ENCODE measurements at places on chromosomes 4 and X.

- peak; percentile 42 for DNase-seq
These were observed 441.9 kb downstream of the INPP4B start for GRCh38 chr4:142404191-142404611.

DNA sequence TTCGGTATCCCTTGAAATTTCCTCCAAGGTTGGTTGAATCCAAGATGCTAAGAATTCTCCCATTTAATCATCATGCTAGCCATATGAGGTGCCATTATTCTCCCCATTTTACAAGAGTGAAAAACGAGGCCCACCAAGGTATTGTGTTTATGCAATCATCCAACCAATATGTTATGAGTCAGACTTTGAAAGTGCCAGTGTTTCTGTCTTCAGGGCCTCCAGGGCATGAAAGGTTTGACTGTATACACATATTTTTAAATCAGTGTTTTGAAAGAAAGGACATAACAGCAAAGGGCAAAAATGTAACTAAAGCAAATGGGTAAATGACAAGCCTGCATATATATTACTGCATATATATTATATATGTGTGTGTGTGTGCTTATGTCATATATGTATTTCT, 541.2 kb upstream of the SMIM31 start:
- DNase-seq, result no peak

GRCh38 chrX:47093860-47094259, 15.6 kb downstream of the RGN start:
- DNase-seq, result no peak

- DNase-seq, result no peak
These were observed 27.6 kb downstream of the INTU start for GRCh38 chr4:127660284-127660885.

GRCh38 chr4:10005632-10006031, 15.7 kb downstream of the SLC2A9 start:
- no peak for DNase-seq

GRCh38 chrX:18931972-18932371, 51.9 kb downstream of the PHKA2 start:
- DNase-seq, result no peak

- DNase-seq, result no peak
These were observed 109.3 kb downstream of the ASB9 start for GRCh38 chrX:15160558-15161095.

DNA sequence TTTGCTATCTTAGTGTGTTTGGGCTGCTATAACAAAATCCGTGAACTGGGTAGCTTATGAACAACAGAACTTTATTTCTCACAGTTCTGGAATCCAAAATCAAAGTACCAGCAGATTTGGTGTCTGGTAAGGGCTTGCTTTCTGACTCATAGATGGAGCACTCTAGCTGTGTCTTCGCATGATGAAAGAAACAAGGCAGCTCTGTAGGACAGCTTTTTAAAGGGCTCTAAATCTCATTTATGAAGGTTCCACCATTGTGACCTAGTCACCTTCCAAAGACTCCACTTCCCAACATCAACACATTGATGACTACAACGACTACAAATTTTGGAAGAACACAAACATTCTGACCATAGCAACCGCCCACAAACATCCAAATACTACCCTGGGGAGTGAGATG, 158.6 kb upstream of the LCORL start:
- no peak for DNase-seq

- no peak for DNase-seq
These were observed 33.1 kb downstream of the STPG2 start for GRCh38 chr4:98110214-98110613.

GRCh38 chr4:181761156-181761555, 482.0 kb upstream of the TENM3 start:
- no peak for DNase-seq

DNA sequence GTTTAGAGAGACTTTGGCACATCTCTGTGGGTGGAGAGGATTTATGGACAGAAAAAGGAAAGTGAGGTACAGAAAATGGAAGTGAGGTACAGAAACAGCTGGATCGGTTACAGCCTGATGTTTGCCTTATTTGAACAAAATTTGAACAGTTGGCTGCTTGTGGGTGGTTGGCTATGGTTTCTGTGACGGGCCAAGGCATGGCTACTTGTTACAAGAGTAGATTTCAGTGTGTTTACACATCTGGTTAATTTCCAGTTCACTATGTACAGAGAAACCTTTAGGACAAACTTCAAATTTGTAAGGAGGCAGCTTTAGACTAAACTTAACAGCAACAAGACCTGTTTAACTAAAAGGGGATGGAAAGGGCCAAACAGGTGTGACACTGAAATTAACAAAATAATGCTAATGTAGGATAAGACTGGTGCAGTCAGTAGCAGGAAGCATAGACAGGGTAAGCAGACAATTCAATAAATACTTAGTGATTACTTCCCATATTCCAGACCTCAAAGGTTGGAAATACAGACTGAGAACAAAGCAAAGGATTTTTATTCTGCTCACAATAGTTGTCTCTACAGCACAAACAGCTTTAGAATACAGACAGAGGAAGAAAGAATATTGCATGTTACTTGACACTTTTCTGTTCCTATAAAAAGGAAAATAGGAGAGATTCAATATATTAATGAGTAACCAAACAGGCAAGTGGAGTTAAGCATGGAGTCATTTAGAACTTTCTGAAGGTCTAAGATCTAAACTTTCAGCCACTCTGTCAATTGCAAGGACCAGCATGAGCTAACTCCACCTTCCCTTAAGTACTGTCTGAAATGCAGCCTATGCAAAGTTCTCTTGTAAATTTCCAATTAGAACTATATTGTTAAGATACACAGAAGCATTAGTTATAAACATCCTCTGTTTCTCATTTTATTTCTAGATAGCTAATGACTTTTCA, 294.4 kb upstream of the FAT4 start:
- DNase-seq, result no peak

- no peak for DNase-seq
These were observed 8.5 kb upstream of the ARMCX2 start for GRCh38 chrX:101668143-101668542.

- no peak for DNase-seq
These were observed 366.3 kb downstream of the TLL1 start for GRCh38 chr4:166239354-166239753.

DNA sequence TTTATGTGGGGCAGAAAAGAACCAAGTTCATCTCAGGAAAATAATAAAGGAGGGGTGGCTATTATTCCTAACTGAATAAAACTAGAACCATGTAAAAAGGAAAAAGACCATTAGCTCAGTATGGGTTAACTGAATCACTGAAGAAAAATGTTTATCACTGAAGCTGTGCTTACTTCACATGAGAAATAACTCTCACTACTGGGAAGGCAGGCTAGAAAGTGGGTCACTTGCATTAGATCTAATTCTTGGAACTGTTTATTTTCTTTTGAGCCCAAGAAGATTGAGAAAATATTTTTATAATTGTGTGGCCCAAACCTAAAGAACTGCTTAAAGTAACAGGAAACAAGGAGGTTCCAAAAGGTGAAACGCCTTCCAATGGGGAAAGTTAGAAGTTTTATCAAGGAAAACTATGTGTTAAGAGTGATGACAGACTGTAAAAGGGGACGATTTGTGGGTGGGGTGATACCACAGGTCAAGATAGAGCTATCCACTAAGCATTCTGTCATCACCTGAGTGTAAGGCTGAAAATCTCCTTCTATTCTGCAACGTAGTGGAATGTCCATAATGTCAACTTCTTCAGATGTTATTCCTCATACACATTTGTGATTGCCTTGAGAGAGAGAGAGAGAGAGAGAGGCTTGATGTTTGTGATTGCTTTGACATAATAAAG, 1083.5 kb downstream of the PCDH7 start:
- DNase-seq, result no peak

- no peak for DNase-seq
These were observed 13.3 kb upstream of the FAM47E start for GRCh38 chr4:76238236-76238635.

DNA sequence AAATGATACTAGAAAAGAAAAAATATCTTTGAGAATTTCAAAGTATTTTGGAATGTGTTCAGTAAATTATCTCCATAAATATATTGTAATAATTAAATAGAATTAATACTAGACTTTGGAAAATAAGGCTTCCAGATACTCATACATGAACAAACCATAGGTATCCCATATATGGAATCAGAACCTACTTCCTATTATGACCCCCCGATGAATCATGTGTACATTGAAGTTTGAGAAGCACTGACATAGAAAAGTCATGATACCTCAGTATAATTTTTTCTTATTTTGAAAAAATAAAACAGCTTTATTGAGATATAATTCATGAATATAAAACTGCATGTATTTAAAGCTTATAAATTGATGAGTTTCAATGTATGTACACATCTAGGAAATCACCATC, 27.2 kb upstream of the SMARCA5 start:
- no peak for DNase-seq

GRCh38 chr4:45484740-45485139, 639.1 kb downstream of the GABRG1 start:
- peak; percentile 9 for DNase-seq

Data from left lung (tissue), 14 donors.